Activated CD4-positive, alpha-beta memory T cell treated with anti-CD3 and anti-CD28 coated beads, Interleukin-2, amount 10 ng/mL, durations not matched to agents 7 days and 5 days (primary cell): ENCODE measurements at places on chromosomes 4 and X. TPM values are rescaled to one million over a fixed set of nuclear protein-coding genes. Genes with fewer than 3 reads are reported as not detected.

GRCh38 chr4:155099231-155099630, 109.2 kb upstream of the NPY2R start:
- no peak for DNase-seq

- DNase-seq, result no peak
Measured at GRCh38 chr4:102342404-102343074, 2.7 kb downstream of the SLC39A8 start.

DNA sequence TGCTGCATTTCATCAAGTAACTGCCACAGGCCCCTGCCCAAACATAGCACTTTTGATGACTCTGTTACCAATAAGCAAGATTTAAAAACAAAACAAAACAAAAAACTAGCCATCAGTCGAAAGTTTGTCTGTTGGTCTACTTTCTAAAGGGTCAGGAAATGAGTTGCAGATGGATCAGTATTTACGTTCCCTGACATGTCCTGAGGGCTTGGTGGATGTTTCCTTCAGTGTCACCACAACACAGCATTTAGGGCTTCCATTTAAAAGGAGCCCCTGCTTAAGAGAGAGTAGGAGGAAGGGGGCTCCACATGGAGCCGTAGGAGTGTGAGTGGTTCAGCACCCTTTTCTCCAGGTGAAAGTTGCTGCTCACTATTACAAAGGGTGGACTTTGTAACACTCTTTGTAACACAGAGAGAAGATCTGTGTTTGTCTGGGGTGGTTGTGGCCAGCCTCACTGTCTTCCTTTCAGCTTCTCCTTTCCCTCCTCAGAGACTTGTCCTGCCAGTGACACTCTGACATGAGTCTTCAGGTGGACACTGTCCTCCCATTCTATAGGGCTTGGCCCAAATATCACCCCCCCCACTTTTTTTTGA, 167.5 kb upstream of the PDE5A start:
- no peak for DNase-seq

GRCh38 chr4:83413676-83414075, 41.9 kb downstream of the HELQ start:
- no peak for DNase-seq

DNA sequence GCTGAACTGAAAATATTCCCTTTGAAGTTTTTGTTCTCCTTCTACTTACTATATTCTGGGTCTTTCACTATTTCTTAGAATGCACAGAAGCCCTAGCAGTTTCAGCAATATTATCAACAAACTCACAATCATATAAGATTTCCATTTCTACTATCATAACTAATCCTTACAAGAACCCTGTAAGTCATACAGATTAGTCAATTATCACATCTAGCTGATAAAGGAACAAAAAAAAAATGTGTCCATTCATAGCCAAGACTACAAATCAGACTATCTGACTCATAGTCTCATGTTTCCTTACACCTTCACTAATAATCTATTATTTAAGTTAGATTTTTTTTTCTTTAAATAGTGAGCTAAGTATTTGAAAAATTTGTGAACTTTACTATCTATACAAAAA, 72.5 kb downstream of the LRBA start:
- no peak for DNase-seq

GRCh38 chr4:153345012-153345981, 809 bp downstream of the MND1 start:
- DNase-seq, result peak; percentile 60

DNA sequence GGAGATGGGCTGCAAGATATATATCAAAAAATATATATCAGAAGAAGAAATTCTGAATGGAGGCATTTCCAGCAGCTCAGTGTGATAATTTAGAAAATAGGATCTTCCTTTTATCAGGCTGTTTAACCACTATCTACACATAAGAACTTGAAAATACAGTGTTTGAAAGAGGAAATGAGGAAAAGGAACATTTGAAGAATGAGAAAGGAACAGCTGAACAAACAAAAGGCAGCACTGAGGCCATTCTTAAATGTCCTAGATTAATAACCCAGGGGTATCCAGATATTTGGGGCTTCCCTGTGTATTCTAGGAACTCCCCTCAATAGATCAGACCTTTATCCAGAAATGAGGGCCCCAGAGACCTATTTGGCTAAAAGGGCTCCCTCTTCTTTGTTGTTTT, 4.1 kb downstream of the SLC39A8 start:
- no peak for DNase-seq

- no peak for DNase-seq
Measured at GRCh38 chrX:37834937-37835336, 12.4 kb downstream of the DYNLT3 start.

DNA sequence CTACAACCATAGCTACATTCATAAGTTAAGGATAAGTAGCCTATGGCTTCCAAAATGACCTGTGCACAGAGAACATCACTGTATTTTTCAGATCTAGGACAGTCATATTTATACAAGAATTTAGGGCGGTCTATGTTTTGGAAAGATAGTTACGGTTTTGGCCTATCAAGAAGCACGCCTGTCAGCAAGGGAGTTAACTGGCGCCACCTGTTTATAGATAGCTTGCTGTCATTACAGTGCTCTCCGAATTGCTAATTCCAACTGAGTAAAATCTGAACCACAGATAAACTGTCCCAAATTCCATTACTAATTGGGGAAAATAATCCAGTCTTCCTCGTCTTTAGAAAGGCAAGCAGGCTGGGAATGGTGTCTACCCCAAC, 646 bp downstream of the ABCB7 start:
- DNase-seq, result no peak

- DNase-seq, result no peak
Measured at GRCh38 chrX:10656214-10656613, 35.8 kb upstream of the MID1 start.

- no peak for DNase-seq
Measured at GRCh38 chr4:98793658-98794057, 135.2 kb upstream of the TSPAN5 start.

DNA sequence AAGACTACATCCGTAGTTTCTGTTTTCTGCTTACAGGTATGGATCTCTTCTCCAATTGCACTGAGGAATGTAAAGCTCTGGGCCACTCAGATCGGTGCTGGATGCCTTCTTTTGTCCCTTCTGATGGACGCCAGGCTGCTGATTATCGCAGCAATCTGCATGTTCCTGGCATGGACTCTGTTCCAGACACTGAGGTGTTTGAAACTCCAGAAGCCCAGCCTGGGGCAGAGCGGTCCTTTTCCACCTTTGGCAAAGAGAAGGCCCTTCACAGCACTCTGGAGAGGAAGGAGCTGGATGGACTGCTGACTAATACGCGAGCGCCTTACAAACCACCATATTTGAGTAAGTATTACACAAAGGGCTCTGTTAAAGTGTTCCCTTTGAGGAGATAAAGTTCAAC, 13.8 kb downstream of the PCDH10 start:
- no peak for DNase-seq

- no peak for DNase-seq
Measured at GRCh38 chr4:4323705-4324534, 33.9 kb downstream of the ZBTB49 start.

DNA sequence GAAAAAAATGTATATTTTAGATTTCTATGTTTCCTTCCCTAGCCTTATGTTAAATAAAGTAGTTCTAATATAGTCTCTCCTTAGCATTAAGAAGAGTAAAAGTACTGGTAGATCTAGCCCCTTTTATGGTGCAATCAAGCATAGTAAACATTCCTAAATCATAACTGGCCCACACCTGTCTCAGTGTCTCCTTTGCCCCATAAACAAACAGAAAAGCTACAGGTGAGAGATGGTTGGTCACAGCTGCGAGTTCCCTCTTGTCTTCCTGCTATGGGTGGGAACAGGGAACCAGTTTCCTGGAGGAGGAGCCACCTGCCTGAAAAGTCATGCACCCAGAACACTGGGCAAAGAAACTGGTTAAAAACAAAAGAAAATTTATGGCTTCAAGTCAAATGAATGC, 16.6 kb downstream of the SOWAHB start:
- no peak for DNase-seq

GRCh38 chr4:110411574-110412011, 64.4 kb upstream of the ENPEP start:
- no peak for DNase-seq

GRCh38 chr4:16155528-16156169, 70.6 kb downstream of the TAPT1 start:
- DNase-seq, result no peak

GRCh38 chr4:102531462-102531861, 30.3 kb downstream of the NFKB1 start:
- no peak for DNase-seq

GRCh38 chr4:7394681-7395451, 39.9 kb downstream of the PSAPL1 start:
- DNase-seq, result peak; percentile 14

DNA sequence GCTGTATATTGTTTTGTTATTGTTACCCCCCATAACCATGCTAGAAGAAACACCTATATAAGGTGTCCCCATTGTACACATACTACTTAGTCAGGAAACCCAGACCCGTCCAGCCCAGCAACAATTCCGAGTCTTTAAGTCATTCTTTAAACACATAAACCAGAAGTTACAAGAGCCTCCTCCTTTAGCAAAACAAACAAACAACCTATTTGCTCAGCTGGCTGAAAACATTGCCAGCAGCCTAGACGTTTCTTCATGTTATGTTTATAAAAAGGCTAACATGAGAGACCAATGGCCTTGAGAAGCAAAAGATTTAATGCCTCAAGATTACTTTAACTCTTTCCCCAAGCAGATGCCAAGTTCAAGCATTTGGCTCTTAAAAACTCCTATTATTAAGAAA, 1.4 kb downstream of the ACOX3 start:
- DNase-seq, result no peak

Gene ETDB
- total RNA-seq, result not detected

Gene RNF128
- not detected for total RNA-seq

Gene FATE1
- total RNA-seq, result not detected

Gene SHOX
- total RNA-seq, result not detected

Gene MTHFD2L
- 3.9 TPM for total RNA-seq

Gene BGN
- total RNA-seq, result not detected

Gene ASMTL
- total RNA-seq, result 63.3 TPM

Gene SMR3B
- not detected for total RNA-seq

Gene CCKAR
- total RNA-seq, result not detected
